ENCODE measurements at places on chromosomes 2 and 18.

- DNase-seq, result no peak
These were observed 26.2 kb downstream of the CERS6 start for GRCh38 chr2:168482269-168482668.

GRCh38 chr2:212711856-212712255, 173.3 kb upstream of the ERBB4 start:
- DNase-seq, result no peak

GRCh38 chr2:144553379-144553778, 33.5 kb upstream of the ZEB2 start:
- no peak for DNase-seq

DNA sequence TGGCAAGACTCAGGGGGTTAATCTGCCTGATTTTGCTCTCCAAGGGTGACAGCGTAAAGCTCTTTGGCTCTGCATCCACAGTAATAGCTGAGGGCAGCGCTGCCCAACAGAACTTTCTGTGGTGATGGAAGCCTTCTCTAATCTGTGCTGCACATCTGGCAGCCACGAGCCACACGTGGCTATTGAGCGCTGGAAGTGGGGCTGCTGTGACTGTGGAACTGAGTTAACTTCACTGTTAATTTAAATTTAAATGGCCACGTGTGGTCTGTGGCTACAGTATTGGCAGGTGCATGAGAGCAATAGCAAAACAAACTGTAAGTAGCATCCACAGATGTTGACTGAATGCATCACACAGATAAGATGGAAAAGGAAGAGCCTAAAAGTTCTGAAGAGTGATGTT, 47.3 kb upstream of the TMEM200C start:
- DNase-seq, result no peak

GRCh38 chr2:76180676-76181075, 470.0 kb upstream of the GCFC2 start:
- no peak for DNase-seq

DNA sequence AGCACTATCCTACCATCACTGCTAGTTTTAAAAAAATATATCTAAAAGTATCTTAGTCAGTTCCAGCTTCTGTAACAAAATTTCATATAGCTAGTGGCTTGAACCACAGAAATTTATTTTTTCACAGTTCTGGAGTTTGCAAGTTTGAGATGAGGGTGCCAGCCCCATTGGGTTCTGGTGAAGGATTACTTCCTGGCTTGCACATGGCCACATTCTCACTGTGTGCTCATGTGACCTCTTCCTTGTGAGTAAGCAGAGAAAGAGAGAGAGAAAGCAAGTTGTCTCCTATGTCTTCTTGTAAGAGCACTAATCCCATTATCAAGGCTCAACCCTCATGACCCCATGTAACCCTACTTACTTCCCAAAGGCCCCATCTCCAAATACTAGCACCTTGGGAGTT, 158.9 kb downstream of the DOK6 start:
- DNase-seq, result no peak

DNA sequence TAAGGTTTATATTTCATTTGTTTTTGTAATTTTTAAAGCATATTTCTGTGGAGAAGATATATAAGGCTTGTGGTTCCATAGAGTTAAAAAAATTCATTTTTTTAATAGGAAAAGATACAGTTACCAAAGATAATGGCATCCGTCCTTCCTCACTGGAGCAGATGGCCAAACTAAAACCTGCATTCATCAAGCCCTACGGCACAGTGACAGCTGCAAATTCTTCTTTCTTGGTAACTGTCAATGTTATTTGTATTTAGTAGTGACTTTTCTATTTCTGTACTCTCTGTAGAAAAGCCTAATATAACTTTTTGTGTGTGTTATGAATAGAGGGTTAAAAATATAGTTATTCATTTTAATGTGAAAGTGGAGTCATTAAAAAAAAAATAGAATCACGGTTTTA, 35.1 kb downstream of the HADHB start:
- no peak for DNase-seq

DNA sequence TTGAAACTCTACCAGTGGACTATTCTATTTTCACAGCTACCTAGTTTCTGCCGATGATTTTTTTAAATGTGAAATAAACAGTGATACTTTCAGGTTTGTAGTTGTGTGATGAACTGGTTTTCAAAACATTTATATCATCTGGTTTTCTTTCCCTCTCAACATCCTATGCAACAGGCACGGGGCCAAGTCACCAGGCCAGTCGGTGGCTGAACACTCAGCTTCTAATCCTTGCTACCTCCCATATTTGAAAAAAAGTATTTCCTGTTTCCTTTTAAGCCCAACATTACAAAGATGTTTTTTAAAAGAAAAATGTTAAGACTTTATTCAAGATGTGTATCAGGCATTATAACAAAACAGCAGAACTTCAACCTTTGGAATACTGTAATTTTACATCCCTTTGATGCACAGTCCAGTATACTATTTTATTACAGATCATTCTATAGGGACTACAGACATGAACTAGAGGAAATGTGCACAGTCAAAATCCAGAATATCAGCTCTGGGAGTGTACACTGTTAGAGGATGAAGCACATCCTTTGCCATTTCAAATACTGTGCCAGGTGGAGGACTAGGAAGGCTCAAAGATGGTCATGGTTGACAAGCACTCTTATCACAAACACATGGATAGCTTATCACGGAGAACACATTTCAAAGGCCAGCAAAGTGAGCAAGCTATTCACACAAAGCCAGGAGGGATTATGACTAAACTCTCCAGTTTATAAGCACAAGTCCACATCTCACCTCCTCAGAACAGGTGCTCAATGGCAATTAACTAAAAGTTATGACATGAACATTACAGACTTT, 14.6 kb downstream of the MRPL35 start:
- no peak for DNase-seq

DNA sequence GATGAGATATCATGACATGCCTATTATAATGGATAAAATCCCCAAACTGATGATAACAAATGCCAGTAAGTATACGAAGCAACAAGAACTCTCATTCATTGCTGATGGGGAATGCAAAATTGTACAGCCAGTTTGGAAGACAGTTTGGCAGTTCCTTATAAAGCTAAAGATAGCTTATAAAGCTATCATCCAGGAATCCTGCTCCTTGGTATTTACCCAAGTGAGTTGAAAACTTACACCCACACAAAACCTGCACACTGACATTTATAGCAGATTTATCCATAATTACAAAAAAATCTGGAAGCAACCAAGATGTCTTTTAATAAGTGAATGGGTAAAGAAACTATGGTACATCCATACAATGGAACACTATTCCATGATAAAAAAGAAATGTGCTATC, 59.5 kb upstream of the FAM124B start:
- no peak for DNase-seq

GRCh38 chr2:166278856-166279255, 96.9 kb downstream of the SCN9A start:
- DNase-seq, result no peak

- DNase-seq, result no peak
These were observed 107.3 kb downstream of the MYO1B start for GRCh38 chr2:191352536-191352935.

GRCh38 chr2:232038251-232038880, 76.9 kb downstream of the DIS3L2 start:
- DNase-seq, result no peak
